Prostate gland (tissue), 2 donors: ENCODE measurements at places on chromosomes 5 and 9. TPM values are rescaled to one million over a fixed set of nuclear protein-coding genes. Genes with fewer than 3 reads are reported as not detected.

DNA sequence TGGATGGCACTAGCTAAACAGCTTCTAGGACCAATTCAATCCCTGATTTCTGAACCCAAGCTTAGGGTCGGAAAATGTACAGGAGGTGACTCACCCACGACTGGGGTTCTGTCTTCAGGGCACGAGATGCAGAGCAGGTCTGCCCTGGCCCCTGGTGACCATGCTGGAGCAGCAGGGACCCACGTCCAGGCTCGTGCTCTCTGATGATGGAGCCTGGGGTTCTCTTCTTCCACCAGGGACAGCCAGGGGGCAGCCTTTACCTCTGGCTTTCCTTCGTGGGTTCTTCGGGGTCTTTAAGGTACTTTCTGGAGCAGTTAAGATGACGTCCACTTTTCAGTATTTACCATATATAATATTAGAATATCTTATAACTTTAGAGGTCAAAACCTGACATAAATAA, 2.1 kb downstream of the CFAP77 start:
- no peak for DNase-seq

GRCh38 chr5:137402436-137403187, 96.5 kb downstream of the SPOCK1 start:
- DNase-seq: no peak

DNA sequence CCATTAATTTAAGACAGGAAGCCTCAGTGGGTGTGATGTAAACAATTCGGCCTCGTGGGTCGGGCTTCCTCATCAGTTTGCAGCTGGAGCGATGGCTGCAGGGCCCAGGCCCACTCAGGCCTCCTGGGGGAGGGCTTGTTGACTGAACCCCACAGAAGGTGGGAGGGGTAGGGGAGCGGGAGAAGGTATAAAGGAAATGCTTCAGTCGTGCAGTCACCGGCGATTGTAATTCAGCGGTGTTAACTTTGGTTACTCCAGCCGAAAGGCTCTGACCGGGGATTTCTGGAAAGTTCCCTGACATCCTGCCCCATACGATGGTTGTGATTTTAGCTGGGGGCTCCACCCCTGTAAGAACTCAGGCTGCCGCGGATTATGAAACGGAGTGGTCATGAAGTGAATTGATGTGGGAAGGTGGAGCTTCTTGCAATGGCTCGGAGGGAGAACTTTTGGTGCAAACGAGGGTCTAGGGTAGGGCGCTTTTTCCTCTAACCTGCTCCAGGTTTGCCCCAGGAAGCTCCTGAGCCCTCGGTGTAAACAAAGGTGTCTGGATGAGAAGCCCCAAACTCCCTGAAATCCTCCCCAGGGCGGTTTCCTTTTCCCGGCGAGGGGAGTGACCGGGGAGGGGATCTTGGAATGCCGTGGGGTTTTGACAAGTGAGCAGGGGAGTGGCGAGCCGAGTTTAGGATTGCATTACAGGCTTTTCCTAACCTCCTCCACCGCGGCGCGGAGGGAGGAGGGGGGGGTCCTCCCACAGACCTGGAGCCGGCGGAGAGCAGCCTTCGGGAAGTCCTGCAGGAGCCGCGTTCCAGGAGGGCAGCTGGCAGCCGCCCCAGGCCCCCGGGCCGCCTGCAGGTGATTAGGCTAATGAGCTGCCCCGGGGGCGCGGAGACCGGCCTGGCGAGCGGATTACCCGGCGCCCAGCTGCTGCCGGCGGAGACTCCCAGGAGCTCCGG, 215.5 kb downstream of the PDZD2 start:
- peak; percentile 34 for DNase-seq

- no peak for DNase-seq
These were observed 128.8 kb upstream of the PTCH1 start for GRCh38 chr9:95645579-95645978.

GRCh38 chr5:111774525-111774924, 17.5 kb upstream of the NREP start:
- peak; percentile 34 for DNase-seq

The RMRP gene
- 13,864 TPM for total RNA-seq

The CNTNAP3 gene
- total RNA-seq: 8.3 TPM
